GDM1 (cell line): ENCODE measurements at places on chromosomes 11 and 22.

DNA sequence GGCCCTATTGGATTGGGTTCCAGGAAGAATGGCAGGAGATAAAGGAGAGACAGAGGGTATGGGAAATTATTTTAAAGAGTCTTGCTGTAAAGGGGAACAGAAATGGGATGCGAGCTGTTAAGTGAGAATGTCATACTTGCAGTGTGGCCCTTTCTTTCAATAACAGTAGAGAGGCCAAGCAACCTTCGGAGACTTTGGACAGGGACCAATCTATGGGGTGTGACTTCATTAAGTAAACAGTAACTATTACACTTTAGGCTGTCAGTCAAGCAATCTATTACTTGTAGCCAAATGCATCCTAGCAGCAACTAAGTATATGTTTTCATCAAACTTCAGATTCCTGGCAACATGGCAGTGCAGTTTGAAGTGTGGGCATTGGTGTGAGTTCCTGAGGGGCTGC is 376.2 kb upstream of the LARGE1 start:
- DNase-seq = no peak

DNA sequence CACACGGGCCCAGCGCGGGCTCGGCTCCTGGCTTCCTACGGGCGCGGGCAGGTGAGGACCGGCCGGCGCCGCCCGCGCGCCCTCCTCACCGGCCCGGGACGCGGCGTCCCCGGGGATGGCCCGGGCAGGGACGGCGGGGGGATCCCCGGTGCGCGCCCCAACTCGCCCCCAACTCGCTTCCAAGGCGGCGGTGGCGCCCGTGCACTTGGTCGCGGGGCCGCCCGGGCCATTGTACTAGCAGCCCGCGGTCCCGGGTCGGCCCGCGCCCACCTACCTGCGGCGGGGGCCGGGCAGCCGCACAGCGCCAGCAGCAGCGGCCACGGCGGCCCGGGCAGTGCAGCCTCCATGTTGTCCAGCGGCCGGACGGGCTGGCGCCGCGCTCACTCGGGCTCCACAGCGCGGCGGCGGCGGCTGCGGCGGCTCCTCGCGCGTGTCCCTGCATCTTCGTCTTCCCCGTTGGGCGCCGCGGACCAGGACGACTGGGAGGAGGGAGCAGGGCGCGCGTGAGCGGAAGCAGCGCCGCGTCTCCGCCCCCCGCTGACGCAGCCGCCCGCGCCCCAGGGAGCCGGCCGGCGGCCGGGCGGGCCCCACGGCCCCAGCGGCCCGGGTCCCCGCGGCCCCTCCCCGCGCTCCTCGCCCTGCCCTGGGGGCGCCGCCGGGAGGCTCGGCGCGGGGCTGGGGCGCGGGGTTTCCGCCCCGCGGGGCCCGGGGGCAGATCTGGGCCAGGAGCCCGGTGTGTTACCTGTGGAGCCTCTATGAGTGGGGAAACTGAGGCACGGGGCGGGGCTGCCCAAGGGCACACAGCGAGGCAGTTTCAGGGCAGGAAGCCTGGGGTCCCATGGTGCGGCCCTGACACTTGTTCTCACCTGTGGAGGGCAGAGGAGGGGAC is 159.3 kb upstream of the GRK3 start:
- peak; percentile 54 for DNase-seq

DNA sequence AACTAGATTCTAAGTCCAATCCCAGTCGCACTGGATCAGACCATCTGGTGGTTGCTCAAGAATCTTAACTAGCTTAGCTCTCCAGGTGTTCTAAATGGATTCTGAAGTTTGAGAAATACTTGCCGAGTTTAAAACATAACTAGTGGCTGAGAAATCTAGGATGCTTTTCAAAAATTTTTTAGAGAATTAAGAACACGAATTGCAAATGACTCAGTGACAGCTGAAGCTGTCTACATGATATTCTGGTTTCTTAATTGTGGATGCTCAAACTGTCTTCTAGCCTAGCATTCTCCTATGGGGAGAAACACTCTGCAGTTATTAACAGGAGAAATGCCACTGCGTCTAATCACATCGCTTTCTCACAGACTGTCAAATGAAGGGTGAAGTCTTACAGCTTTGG is 20.2 kb upstream of the TP53AIP1 start:
- no peak for DNase-seq

DNA sequence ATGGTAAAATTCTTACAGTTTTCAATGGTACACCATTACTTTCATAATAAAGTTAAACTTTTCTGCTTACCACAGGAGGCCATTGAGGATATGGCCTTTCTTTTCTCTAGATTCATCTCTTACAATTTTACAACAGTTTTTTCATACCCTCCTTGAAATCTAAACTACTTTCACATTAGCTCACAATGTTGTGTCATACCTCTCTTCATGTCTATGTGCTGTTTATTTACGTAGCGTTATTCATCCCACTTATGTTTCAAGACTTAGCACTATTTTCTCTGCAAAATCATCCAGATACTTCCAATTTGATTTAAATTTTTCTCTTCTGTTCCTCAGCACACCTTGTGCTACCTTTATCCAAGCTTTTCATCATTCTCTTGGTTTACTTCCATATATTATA is 123.3 kb downstream of the METTL15 start:
- no peak for DNase-seq

DNA sequence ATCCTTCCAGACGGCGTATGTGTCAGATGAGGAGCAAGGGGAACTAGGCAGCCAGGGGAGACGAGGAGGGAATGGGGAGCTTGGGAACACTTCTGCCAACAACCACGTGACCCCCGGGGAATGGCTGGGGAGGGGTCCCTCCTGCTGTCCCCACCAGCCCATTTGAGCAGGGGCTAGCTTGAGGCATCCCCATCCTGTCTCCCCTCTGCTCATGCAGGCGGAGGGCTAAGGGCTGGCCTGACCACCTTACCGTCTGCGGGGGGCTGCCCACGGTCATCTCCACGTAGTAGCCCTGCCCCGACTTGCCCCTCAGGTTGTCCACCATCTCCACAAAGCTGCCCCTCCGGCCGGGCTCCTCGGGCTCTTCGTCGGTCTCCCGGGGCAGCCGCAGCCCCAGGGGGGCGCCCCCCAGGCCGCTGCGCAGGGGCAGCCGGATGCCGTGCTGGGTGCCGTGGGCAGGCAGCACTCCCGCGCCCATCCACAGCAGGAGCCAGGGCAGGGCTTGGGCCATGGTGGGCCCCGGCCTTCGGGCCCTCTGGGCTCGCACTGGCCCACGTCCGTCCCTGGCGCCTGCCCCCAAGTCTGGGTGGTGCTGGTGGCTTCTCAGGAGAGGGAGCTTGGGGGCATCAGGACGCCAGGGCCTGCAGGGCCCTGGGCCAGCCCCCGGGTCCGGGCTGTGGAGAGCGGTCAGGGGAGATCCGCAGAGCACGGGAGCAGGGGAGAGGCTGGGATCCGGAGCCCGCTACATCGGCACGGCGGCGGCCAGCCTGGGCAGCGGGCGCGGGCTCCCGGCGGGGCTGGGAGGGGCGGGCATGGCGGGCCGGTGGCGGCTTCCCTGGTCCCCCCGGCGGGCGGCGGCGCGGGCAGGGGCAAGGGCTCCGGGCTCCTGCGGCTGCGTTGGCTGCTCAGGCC is 515 bp downstream of the BACE1 start:
- DNase-seq = no peak
